ENCODE measurements at places on chromosomes 16 and 17.

DNA sequence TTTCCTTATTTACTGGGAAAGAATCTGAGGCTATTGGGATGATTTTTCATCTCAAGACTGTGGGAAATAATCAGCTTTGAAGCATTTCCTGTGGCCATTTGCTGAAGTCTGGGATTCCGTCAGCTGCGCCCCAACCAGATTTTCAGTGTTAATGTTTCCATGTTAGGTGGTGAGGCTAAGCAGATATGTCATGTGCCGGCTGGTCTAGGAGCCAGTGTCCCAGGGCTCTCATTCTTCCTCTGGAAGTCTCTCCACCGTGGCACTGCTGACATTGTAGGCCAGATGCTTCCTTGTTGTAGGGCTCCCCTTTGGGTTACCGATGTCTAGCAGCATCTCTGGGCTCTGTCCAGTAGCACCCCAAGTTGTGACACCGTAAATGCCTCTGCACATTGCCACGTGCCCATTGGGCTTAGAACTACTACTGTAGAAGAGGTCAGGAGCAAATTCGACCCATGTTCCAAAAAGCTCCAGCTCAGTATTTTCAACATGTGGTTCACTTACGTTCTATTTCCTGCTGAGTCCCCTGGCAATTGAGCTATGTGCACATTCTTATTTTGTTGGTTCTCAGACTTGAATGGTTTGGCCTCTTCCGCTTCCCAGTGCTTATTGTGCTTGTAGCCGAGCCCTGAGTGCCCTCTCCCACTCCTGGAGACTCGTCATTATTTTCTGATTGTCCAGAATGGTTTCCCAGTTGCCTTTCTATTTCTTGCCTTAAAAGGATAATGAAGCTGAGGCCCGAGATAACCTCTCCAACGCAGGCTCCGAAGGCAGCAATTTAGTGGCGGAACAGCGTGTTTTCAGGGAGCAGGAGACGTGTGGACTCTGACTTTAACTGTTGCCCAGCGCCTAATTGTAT is 82.2 kb downstream of the SPECC1 start:
- no peak for DNase-seq

DNA sequence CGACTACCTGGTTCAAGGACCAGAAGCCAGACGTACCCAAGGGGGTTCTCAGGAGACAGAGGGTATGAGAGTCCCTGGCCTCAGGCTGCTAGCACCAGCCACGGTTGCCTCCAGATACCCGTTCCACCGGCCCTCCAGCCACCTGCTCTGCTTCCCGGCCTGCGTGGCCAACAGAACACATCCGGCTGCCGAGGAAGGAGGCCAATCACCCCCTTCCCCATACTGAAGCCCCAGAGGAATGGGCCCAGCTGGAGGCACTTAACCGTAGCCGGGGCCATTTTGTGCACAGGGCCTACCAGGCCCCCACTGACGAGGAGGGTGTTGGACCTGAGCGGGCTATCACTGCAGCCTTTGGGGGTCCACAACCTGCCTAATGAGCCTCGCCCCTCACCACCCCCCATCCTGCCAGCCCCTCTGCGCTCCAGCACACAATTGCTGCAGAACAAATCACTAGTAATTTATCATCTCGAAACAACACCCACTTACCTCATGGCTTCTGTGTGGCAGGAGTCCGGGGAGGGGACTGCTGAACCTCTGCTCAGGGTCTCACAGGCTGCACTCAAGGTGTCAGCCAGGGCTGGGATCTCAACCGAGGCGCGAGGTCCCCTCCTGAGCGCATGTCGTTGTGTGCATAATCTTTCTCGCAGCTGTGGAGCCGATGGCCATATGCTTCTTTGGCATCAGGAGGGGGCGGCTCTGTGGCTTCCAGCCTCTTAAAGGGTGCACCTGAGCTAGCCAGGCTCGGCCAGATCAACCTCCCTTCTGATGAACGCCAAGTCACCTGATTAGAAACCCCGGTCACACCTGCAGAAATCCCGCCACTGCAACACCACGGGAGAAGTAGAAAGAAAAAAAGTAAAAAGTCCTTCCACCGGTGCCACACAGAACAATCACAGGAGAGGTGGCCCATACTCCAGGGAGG is 10.1 kb upstream of the KREMEN2 start:
- DNase-seq: no peak

- no peak for DNase-seq
Measured at GRCh38 chr16:24635900-24636610, 93.4 kb upstream of the TNRC6A start.

DNA sequence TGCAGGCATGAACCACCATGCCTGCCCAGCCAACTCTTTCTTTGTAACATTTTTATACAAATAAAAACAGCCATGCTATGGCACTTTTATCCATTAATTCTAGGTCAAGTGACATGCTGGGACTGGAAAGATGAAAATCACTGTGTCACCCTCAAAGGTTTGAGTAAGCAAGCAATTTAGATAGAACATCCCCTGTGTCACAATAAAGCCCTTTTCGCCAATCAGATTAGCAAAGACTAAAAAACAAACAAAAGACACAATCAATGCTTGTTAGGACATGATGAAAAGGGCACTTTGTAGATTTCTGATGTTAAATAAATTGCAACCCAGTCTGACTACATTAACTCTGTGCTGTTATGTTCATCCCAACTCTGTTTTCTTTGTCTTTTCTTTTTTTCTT is 26.4 kb downstream of the CHP2 start:
- DNase-seq: no peak

- DNase-seq: no peak
Measured at GRCh38 chr16:9112166-9112843, 20.9 kb downstream of the HAPSTR1 start.

DNA sequence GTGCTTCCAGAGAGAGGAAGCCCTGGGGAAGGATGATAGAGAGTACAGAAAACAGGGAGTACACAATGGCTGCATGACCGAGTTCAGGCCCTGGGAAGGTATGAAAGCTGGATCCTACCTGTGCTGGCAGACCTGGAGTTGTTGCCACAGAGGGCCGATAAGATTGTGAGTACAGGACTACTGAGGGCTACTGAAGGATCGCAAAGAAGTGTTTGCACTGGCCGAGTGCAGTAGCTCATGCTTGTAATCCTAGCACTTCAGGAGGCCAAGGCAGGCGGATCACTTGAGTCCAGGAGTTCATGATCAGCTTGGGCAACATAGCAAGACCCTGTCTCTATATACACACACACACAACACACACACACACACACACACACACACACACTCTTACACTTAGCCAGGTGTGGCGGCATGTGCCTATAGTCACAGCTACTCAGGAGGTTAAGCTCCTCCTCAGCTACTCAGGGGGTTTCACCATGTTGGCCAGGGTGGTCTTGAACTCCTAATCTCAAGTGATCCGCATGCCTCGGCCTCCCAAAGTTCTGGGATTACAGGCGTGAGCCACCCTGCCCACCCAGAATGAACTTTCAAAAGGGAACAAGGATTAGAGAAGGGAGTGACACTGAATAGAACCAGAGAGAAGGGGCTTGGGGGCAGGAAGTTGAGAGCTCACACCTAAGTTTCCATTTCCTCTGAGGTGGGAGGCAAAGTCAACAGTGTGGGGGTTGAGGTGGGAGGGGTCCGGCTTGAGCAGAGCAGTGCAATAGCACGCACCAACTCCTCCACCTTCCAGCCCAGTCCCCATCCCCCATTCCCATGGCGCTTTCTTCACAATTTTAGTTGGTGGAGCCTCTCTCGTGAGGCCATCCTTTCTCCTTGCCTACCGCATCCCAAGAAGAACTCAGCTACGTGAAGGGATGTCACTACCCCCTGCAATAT is 7.5 kb downstream of the SCIMP start:
- DNase-seq: peak; percentile 95

DNA sequence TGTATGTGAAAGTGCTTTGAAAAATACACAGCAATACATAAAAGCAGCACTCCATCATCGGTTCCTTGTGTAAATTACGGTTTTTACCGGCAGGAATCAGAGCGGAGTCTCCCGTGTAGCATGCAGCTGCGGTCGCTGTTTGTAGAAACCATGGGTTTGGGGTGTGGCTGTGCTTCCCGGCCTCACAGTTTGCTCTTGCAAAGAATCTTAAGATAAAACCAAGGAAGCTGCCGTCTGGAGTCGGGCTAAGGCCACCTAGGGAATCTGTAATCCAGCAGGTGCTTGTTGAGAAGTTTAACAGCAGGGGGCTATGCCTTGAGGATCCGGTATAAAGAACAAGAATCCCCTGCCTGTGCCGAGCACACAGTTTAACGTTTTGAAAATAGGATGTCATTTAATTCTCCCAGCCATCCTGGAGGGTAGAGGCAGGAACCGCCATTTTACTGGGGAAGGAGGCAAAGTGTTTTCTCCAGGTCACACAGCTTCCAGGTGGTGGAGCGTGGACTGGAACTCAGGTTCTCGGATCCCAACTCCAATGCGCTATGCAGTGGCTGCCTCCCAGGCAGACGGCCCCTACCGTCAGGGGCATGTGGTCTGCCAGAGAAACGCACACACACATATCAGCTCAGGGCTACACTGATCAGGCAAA is 6.0 kb upstream of the TLCD3A start:
- no peak for DNase-seq

GRCh38 chr16:68943961-68944360 is 100.6 kb downstream of the TANGO6 start:
- DNase-seq: no peak

- no peak for DNase-seq
Measured at GRCh38 chr17:10931133-10931532, 93.2 kb upstream of the PIRT start.

- DNase-seq: no peak
Measured at GRCh38 chr16:389352-389751, 7.6 kb upstream of the PGAP6 start.

DNA sequence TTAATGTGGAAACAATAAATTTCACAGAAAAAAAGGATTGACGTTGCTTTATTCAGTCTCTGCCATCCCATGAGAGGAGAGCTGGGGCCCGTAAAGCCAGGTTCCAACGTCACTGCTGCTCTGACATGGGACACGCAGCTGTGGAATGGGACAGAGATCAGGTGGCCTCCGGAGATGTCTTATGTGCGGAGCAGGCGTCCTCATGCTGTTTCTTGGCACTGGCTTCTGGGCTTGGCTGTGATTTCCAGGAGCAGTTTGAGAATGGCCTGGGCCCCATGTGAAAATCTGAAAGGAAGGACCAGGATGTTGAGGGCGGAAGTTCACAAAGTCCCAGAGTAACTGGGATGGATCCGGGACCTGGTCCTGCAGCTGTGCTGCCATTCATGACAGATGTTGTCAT is 32.4 kb downstream of the NDEL1 start:
- no peak for DNase-seq

DNA sequence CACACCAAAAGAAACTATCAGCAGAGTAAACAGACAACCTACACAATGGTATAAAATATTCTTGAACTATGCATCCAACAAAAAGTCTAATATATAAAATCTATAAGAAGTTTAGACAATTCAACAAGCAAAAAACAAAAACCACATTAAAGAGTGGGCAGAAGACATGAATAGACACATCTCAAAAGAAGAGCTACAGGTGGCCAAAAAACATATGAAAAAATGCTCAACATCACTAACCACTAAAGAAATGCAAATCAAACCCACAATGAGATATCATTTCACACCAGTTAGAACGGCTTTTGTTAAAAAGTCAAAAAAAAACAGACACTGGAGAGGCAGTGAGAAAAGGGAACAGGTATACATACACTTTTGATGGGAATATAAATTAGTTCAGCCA is 348.9 kb upstream of the MAF start:
- peak; percentile 7 for DNase-seq

- no peak for DNase-seq
Measured at GRCh38 chr17:43352579-43353331, 46.0 kb upstream of the ARL4D start.

DNA sequence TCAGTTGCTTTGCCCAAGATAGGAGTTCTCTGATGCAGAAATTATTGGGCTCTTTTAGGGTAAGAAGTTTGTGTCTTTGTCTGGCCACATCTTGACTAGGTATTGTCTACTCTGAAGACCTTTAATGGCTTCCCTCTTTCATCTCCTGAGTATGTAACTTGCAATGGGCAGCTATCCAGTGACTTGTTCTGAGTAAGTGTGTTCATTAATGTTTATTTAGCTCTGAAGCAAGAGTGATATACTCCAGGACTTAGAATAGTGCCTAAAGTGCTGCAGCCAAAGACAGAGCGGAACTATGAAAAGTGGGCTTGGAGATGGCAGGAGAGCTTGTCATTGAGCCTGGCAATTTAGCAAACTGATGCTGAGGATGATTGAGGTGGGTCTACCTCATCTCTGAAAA is 8.8 kb upstream of the TANGO6 start:
- no peak for DNase-seq

DNA sequence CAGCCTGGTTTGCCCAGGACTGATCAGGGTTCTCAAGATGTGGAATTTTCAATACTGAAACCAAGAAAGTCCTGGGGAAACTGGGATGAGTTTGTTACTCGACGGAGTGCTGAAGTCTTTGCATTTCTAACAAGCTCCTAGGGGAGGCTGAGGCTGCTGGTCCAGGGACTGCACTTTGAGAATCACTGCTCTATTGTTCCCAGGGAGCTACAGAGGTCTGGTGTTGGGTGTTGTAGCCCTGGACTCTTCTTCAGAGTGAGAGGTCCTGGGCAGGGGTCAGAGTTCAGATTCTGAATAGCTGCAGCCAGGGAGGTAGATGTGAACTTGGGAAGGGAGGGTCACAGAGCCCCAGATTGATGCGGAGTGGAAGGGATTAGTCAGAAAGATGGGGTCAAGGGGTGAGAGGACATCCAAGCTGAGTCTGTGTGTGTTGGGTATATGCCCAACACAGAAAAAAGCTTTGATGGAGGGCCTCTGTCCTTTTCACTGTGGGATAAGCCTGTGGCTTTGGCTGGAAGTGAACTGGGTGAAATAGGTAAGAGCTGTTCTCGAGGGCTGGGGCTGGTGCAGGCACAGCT is 14.1 kb downstream of the TMEM238L start:
- no peak for DNase-seq

- no peak for DNase-seq
Measured at GRCh38 chr16:27698266-27698665, 148.3 kb downstream of the KATNIP start.

- DNase-seq: no peak
Measured at GRCh38 chr16:77677129-77677528, 45.2 kb upstream of the NUDT7 start.

GRCh38 chr17:44977065-44977464 is 9.0 kb upstream of the C1QL1 start:
- no peak for DNase-seq

GRCh38 chr16:71808593-71809459 is at the start of gene AP1G1:
Gene AP1G1 (minus strand): TSS chr16:71808834. CDS start chr16:71789479, 19,355 bp downstream.
- DNase-seq: peak; percentile 99

- no peak for DNase-seq
Measured at GRCh38 chr17:72691017-72691416, 401.5 kb downstream of the SLC39A11 start.

DNA sequence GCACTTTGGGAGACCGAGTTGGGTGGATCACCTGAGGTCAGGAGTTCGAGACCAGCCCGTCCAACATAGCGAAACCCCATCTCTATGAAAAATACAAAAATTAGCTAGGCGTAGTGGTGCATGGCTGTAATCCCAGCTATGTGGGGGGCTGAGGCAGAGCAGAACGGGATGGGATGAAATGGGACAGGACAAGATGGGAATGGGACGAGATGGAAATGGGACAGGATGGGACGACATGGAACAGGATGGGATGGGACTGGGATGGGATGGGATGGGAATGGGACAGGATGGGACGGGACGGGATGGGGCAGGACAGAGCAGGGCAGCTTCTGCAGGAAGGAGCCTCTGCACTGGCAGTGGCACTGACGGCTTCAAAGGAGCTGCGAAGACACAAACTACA is 106.1 kb downstream of the ANKRD11 start:
- no peak for DNase-seq
